ENCODE measurements at places on chromosomes 16 and 17. TPM values are rescaled to one million over a fixed set of nuclear protein-coding genes. Genes with fewer than 3 reads are reported as not detected.

IL32 gene
- total RNA-seq = 8.4 TPM

PLLP gene
- total RNA-seq = 3.0 TPM

EME1 gene
- total RNA-seq = 1.2 TPM

MT1M gene
- 15.1 TPM for total RNA-seq

CRISPLD2 gene
- total RNA-seq = 160 TPM

CCL4 gene
- total RNA-seq = 3.1 TPM

ATP1B2 gene
- total RNA-seq = not detected

UNC13D gene
- 8.5 TPM for total RNA-seq

CLEC3A gene
- total RNA-seq = not detected

SP6 gene
- 0.17 TPM for total RNA-seq

SOCS7 gene
- 7.8 TPM for total RNA-seq

KREMEN2 gene
- not detected for total RNA-seq

MPO gene
- 0.19 TPM for total RNA-seq

KRT25 gene
- total RNA-seq = not detected

SHISA9 gene
- not detected for total RNA-seq

PLK1 gene
- 4.6 TPM for total RNA-seq

SLFN12 gene
- 14.3 TPM for total RNA-seq

CTRB2 gene
- total RNA-seq = not detected

ATF7IP2 gene
- 10.0 TPM for total RNA-seq

MBTD1 gene
- total RNA-seq = 26.0 TPM

CCL3 gene
- total RNA-seq = 0.98 TPM

GPRC5C gene
- 3.8 TPM for total RNA-seq

Measured in subcutaneous adipose tissue (tissue), 4 donors.